HS-27A (cell line): ENCODE measurements at places on chromosomes 5 and 9.
A peak's percentile ranks its signal among the peaks of the same experiment; 100 is the strongest.

DNA sequence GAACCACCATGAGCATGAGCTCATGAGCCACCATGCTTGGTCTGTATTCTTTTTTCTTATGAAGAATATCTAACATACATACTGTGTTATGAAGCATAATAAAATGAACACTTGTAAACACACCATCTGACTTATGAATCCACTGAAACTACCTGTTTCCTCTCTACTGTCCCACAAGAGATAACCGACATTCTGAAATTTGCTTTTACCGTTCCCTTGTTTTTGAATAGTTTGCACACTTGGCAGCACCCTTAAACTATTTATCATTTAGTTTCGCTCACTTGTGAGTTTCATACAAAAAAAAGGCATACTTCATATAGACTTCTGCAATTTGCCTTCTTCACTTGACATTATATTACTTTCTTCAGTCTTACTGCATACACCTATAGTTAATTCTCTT, 8.9 kb downstream of the LARS1 start:
- DNase-seq, result no peak

- DNase-seq, result no peak
Measured at GRCh38 chr9:131645078-131645776, 94.6 kb downstream of the RAPGEF1 start.

GRCh38 chr5:120388016-120388781, 75.9 kb upstream of the PRR16 start:
- peak; percentile 61 for DNase-seq

DNA sequence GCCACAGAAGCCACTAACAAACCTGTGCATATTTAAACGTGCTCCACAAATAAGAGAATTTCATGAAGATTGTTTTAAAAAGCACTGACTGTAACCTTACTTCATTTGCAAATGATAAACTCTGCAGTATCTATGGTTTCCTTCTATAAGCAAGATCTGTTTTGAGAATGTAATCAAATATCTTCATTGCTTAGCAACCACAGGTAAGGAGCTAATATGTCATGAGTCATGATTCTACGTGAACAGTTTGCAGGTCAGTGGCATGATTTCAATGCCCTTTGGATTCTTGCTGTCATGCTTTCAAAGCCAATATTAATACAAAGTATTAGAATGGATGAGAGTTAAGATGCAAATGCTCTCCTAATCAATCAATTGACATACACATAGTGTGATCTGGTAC, 325.0 kb downstream of the EDIL3 start:
- DNase-seq, result no peak

DNA sequence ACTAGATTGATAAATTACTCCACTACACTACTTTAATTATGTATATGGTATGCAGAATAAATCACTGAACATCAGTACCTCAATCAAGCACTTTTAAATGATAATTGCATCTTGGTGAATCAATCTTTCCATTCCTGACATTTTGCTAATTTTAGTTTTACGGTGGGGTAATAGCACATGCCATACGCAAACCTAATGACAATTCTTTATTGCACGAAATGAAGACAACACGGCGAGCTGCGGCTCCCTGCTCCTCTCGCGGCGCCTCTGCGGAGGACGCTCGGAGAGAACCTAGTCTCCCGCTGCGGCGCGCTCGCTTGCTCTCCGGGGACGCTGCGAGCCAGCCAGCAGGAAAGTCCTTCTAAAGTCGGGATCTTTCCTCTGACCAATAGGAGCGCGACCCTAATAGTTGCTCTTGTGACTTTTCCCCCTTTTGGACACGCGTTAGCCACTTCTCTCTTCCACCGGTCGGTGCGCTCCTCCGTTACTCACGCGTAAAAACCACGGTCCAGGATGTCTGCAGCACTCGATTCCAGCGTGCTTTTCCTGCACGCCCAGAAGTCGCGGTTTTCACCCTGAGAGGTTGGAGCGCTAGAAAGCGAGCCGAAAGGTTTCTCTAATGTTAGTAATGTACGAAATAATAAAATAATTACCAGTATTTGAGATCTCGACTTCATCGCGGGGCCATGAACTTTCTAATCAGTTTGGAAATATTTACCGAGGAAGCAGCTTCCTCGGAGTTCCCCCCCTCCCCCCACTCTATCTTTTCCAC, 1.0 kb upstream of the MEF2C start:
- DNase-seq, result no peak

GRCh38 chr5:64292611-64293215, 127.1 kb downstream of the RNF180 start:
- DNase-seq, result peak; percentile 54

DNA sequence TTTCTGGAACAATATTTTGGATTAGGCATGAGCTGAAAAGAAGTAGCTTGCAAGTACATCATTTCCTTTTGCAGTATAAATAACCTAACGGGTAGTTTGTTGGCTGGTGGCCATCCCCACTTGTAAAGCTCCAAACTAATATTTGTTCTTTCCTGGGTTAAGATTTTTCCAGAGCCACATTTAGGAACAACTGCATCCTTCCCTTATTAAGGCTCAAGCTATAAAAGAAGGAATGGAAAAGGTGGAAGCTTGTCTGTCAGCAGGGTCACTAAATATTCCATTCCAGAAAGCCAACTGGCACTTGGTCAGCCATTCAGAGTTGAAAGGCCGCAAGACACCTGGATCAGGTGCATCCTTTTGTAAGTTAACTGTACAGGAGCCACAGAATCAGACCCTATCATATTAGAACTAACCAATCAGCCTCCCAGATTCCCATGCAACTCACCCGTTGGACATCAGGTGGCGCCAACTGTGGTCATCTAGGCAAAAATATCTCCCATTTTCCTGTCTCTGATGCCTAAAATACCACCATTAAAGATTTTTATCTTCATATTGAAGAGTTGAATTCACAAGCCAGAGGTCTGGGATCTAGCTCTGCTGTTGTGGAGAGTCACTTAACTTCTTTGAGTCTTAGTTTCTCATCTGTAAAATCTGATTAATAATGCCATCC, 82.9 kb downstream of the PTCD2 start:
- no peak for DNase-seq

- DNase-seq, result no peak
Measured at GRCh38 chr9:112544477-112544876, 57.9 kb downstream of the KIAA1958 start.

DNA sequence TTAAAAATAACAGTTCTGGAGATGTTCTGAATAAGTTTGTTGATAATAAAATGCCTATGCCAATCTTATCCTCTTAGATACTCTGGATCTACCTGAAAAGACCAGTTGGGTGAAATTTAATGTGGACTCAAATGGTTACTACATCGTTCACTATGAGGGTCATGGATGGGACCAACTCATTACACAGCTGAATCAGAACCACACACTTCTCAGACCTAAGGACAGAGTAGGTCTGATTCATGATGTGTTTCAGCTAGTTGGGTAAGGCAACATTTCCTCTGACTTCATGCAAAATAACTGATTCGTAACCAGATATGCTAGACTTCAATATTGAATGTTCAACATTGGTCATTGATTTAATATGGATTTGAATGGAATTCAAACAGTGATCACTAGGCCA, 27.0 kb downstream of the ERAP2 start:
- no peak for DNase-seq

DNA sequence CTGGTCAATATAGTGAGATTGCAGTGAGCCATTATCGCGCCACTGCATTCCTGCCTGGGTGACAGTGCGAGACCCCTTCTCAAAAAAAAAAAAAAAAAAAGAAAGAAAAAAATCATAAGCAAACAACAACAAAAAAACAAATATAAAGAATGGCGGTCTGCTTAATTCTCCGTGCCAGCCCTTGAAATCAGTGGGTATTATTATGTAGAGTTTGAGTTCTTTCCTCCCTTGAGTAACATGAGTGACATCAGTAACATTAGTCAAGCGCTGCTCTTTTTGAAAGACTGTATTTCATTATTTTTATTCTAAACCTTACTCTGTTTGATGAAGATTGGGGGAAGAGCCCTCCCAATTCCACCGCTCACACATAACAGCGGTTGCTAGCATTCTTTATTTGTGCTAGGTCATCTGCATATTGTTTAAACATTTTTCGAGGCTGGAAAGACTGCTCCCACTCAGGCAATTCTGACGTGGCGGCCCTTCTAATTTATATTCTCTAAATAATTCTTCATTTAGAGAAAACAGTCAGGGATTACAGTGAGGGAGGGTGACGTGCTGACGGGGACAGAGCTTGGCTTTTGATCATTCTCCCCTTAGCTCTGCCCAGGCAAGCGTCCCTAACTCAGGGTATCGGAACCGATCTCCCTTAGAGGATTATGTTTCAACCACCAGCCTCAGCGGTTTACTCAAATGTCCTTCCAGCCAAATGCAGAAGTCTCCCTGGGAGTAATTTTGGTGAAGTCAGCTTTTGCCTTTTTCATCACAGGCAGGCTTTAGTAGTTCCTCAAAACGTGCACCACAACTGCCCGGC, 860 bp upstream of the MARCHF6 start:
- DNase-seq, result no peak

DNA sequence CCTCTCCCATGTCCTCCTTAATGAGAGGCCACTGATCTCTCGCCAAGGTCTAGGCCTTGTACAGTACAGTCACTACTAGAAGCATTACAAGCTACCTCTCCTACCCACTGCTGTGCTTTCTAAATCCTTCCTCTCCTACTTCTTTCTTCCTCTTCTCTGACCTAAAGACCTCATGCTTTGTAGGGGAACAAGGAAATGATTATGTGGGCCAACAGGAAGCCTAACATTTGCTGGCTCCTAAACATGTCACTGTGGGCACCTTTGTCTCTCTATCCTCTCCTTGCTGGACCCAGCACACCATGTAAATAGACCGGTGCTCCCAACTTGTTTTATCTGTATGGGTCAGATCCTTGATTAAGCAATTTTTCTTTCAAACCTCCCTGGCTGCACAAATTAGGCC, 16.7 kb downstream of the SLC28A3 start:
- no peak for DNase-seq

GRCh38 chr9:16626577-16627130, 243.8 kb downstream of the BNC2 start:
- peak; percentile 53 for DNase-seq

DNA sequence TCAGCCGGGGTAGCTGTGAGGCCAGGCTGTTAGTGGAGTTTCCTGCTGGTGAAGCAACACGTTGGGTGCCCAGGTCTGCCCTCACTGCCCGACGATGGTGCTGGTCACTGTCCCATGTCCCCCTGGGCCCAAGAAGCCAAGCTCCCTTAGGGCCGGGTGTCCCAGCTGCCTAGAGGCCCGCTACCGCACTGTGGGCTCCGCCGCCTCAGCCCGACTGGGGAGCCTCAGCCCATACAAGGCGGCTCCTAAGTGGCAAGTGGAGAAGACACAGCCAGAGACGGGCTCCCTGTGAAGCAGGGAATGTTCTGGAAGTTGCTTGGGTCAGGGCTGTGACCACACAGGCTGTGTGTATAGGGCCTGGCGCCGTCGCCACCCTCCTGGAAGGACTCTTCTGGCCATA, 96.9 kb downstream of the RXRA start:
- DNase-seq, result no peak

GRCh38 chr9:71514344-71514975, 253.9 kb downstream of the CEMIP2 start:
- no peak for DNase-seq

DNA sequence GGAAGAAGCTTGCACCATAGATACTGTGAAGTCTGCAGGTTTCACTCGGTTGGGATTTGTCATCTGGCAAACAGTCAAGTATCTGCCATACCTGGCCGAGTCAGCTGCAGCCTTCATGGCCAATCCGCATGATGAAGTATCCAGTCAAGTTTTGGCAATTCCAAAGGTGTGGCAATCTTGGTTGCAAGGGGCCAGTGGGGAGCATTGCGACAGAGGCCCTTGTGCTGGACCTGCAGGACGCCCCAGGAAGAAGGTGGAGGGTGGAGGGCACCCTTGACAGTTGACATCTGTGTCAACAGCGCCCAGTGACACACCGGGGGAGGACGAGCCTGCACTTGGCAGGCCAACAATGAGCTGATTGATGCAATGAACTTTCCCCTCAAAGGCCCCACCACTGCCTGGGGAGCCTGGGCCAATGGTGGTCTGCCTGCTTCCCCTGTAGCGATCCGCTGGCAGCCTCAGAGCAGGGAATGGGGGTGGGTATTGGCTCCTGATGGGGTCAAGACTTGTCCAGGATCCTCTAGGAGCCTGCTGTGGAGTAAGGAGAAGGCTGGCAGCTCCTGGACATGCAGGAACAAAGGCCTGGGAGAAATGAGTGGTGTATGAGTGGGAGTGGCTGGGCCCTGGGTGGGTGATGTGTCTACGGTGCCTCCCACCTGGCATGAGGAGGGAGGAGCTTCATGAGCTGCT, 122.8 kb upstream of the PITX1 start:
- no peak for DNase-seq

- DNase-seq, result no peak
Measured at GRCh38 chr9:95071450-95071849, 246.1 kb downstream of the FANCC start.

- DNase-seq, result no peak
Measured at GRCh38 chr9:133089271-133089671, 27.5 kb downstream of the CEL start.

- DNase-seq, result no peak
Measured at GRCh38 chr5:173568128-173568527, 48.3 kb downstream of the BOD1 start.
